ENCODE measurements at places on chromosomes 6 and 20.

DNA sequence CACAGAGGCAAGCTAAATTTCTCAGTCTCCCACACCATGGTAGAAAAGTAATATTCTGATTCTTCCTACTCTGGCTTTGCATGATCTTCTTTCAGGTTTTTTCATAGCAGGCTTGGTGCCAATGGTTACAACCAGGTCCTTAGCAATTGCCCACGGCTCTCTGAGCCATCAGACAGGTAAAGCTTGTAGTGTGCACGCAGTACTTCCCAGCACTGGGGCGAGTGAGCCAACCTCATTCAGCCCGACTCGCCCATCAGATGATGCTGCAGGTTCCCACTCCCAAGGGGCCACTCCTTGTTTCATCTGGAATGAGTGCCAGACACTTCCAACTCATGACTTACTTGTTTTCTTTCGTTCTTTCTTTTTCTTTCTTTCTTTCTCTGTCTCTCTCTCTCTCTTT lies 78.3 kb downstream of the PERP start:
- DNase-seq: no peak

- no peak for DNase-seq
Measured at GRCh38 chr6:115000736-115001135, 657.9 kb upstream of the HS3ST5 start.

DNA sequence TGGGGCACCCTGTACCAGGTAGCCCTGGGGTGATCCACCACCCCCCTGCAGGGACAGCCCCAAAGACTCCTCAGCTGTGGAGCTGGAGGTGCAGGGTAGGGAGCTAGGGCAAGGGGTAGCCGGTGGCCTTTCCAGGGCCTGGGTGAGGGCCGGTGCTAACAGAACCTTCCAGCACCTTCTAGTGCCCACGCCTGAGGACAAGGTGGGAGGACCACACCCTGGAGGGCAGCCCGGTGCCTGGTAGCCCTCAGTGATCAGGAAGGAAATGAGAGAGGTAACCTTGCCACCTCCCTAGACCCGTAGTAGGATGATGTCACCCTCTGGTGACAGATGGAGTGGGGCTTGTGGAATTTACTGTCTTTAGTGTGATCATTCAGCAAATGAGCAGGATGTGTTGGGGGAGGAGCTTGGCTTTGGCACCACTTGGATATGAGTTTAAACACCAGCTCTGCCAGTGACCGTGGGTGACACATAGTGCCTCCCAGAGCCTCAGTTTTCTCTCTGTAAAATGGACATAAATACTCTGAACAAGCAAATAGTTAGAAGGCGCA lies 187.7 kb downstream of the NFATC2 start:
- DNase-seq: no peak

DNA sequence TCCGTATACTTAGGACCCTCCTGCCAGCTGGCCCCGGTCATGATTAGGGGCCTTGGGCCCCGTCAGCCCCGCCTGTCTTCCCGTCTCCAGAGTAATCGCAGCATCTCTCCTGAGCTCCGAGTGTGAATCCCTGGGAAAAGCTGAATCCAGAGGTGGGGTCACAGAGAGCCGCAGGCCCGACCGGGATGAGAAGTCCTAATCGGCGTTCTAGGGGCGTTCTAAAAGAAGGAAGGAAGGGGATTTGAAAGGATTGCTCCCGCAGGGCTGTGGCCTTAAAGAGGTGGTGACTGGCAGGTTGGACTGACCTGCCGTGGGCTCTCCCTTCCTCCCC lies 371 bp downstream of the HMGN4 start:
- DNase-seq: no peak

DNA sequence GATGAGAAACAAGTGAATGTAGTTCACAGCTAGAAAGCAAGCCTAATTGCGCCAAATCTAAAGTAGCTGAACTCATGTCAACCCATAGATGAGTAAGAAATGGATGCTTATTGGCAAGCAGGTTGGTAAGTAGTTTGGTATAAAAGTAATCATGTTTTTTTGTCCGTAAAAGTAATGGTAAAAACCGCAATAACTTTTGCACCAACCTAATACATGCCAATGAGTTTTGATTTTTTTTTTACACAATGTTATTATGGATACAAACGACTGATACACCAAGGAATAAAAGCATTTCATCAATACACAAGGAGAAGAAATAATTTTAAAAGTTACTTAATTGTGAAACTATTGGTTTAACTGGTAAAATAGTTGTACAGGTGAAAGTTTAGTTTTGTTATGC lies 977.5 kb downstream of the EYS start:
- no peak for DNase-seq

GRCh38 chr6:72925136-72925535 lies 300.2 kb downstream of the KHDC1L start:
- DNase-seq: no peak

DNA sequence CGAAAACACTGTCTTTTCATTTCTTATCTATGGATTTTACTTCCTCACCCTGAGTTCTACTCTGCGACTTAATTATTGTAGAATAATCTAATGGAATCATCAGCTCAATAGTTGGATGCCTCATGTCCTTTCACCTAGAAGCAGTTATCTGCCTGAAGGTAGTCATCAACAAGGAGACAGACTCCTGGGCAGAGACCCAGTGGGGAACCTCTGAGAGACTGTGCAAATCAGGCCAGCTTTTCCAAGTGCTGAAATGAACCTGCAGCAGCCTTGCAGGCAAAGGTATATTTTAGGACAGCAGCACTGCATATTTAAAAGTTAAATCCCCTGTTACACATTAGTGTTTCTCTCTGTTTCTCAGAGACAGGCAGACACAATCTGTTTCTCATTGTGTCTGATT lies 99.7 kb upstream of the STMND1 start:
- no peak for DNase-seq

DNA sequence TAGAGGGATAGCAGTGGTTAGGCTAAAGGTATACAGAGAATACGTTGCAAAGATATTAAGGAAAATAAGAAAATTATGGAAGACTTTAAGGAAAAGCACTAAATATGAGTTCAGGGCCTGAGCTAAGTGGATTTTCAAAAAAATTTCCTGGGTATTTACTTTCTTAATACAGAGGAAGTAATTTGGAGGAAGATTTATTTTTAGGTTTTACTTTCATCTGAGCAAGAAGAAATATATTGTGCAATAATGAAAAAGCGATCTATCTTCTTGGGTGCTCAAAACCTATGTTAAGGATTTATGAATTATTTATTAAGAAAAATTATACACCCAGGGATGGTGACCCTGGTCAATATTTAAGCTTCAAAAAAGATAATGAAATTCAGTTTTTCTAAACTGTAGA lies 224.7 kb downstream of the PLCB1 start:
- DNase-seq: no peak

- no peak for DNase-seq
Measured at GRCh38 chr6:56579155-56579851, 63.4 kb downstream of the DST start.

- peak; percentile 56 for DNase-seq
Measured at GRCh38 chr6:154732538-154733182, 556 bp upstream of the SCAF8 start.

DNA sequence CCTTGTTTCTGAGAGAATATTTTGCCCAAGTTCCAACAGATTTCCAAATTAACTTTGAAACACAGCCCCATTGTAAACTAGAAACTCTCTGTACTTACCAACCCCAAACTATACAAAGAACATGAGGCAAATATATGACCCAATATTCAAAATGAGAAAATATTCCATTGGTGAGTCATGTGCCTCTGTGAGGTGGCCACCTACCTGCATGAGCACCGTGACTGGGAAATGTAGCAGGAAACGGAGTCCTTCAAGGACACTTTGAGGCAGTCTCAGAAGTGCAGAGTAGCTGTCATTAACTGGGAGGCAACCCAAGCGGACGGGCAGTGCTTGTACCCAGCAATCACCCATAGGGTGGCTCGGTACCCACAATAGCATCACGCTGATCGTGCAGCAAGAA lies 335.5 kb upstream of the NOX3 start:
- DNase-seq: no peak

- peak; percentile 14 for DNase-seq
Measured at GRCh38 chr20:5171064-5171789, 44.4 kb downstream of the CDS2 start.

DNA sequence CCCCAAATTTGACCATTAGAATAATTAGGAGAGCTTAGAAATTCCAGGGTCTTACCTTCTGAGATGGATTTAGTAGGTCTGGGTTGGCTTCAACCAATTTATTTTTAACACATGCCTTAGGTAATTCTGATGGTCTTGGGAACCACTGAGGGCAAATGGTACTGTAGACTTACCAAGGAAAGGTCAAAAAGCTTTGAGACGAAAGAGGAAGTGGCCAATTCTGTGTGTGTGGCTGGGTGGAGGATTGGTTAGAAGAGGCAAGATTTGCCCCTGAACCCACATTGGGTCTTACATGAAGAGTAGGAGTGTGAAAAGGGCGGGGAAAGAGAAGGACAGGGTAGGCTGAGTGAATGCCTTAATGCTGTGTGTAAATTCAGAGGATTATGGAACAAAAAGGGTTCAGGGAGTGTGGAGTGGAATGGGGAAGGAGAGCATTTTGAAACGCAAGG lies 2.7 kb downstream of the ITCH start:
- no peak for DNase-seq

GRCh38 chr20:39356908-39357307 lies 394.8 kb downstream of the DHX35 start:
- no peak for DNase-seq

- no peak for DNase-seq
Measured at GRCh38 chr6:122347280-122347679, 52.2 kb upstream of the HSF2 start.

GRCh38 chr6:139355172-139355571 lies 19.3 kb downstream of the CITED2 start:
- no peak for DNase-seq

DNA sequence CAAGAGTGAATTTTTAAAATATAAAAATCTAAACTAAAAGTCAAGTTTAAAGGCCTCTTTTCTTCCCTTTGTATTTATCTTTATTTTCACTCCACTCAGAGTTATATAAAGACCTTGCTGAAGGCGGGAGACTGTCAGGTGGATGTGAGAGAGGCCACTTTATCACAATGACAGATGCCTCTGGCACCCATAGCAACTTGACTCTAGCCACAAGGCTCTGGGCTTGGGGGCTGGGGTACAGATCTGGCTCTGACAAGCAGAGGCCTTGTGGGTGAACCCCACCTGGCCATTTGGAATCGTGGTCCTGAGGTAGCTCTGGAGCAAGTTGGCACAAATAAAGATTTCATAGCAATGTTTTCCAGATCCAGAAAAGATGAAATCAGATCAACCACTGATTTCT lies 417.2 kb downstream of the RFPL4B start:
- no peak for DNase-seq

DNA sequence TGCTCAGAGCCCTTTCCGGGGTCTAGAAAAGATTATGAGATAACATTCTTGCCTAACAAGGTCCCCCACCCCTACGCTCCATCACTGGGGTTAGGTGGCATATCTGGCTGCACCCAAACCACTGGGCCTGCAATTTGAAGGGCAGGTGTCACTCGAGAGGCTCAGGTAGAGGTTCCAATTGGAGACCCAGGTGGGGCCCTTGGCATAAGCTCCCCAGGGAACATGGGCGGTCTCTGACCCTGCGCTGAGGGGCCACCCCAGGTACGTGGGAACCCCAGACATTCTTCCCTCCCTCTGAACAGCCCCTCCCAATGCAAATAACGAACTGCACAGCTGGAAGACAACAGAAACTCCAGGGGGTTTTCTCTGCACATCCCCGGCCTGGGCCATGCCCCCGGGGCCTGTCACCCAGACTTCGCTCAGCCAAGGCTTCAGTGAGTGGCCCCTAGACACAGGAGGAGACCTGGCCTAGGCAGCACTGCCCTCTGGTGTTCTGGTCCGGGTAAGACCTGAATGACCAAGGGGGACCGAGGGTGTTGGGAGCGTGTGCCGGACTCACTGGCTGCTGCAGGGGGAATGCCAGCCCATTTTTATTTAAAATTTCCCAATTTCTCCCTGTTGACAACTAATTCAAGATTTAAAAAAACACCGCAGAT lies 47.5 kb downstream of the DSTN start:
- peak; percentile 82 for DNase-seq

DNA sequence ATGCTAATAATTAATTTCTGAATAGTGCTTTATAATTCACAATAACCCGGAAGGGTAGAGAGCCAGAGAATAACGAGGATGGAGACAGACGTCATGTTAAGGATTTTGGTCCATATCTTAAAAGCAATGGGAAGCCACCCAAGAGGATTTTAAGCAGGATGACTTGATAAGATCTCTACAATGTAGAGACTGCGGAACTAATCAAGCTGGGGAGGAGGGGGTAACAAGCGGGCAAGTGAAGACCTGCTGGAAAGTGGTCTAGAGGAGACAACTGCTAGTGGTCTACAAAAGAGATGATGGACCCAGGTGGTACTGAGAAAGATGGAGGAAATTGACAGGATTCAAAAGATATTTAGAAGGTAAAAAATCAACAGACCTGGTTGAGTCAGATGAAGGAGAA lies 7.2 kb downstream of the ZBTB2 start:
- DNase-seq: no peak

DNA sequence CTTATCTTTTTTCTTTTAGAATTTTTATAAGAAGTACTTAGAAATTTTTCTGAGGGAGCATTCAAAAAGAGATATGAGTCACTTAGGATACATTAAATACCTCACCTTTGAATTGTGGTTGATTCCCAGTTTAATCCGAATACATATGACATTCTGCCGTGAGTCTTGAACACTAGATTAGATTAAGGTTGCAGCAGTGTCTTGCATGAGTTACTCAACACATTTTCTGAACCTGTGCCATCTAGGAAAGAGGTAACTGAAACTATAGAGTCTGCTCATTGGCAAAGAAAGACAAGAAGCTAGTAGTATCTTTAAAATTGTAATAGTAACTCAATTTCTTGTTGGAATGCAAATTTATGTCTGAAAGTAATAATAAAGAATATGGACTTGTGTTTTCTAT lies 14.9 kb downstream of the PEX3 start:
- no peak for DNase-seq

GRCh38 chr6:111872401-111873177 lies 663 bp downstream of the FYN start:
- DNase-seq: peak; percentile 59

GRCh38 chr6:138795809-138796603 lies at the start of gene ECT2L:
Gene ECT2L (plus strand): TSS chr6:138796087. CDS start chr6:138813275, 17,188 bp downstream.
- peak; percentile 84 for DNase-seq

GRCh38 chr20:24960861-24961260 lies 11.8 kb downstream of the CST7 start:
- DNase-seq: no peak

DNA sequence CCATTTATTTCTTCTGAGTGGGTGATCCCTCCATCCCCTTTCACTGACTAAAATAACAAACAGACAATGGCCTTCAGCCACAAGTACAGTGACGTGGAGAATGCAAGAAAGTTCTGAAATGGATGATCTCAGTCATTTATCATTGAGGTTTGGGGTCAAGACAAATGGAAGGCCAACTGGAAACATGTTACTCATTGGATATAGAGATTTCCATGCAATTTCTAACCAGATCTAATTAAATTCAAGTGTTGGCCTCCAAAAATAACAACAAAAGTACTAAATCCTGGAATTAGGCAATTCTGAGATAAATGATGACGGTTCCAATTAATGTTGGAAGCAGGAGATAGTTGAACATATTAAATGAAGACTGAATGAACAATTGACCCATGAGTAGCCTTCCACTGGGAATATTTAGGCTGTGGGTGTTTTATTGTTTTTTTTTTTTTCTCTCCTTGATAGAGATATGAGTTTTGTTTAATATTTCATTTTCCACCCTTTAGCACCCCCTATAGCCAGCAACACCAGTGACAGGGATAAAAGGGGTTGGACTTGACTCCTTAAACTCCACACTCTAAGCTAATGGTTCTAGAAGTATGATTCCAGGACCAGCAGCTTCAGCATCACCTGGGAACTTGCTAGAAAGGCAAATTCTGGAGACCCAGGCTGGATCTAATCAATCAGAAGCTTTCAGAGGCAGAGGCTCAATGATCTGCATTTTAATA lies 112.8 kb downstream of the BCAS1 start:
- no peak for DNase-seq

- no peak for DNase-seq
Measured at GRCh38 chr6:88008831-88009231, 38.8 kb upstream of the SPACA1 start.

All from WTC11 (cell line).